Naive thymus-derived CD4-positive, alpha-beta T cell (primary cell): ENCODE measurements at places on chromosomes 12 and 14.

DNA sequence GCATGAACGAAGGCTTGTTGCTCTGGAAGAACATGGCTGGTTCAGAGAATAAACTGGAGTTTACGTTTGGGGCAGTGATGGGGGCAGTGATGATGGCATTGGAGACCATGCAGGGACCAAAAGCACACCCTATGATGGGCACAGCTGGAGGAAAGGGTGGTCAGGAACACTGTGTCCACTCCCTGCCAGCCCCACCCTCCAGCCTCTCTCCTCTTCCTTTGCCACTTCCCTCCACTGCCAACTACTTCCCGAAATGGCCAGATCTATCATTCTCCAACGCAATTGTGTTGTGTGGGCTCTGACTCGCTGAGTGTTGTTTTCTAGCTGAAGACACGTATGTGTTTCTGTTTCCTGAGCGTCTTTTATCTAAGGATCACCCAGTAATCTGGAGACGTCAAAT lies 39.3 kb upstream of the GSG1 start:
- DNase-seq = no peak

DNA sequence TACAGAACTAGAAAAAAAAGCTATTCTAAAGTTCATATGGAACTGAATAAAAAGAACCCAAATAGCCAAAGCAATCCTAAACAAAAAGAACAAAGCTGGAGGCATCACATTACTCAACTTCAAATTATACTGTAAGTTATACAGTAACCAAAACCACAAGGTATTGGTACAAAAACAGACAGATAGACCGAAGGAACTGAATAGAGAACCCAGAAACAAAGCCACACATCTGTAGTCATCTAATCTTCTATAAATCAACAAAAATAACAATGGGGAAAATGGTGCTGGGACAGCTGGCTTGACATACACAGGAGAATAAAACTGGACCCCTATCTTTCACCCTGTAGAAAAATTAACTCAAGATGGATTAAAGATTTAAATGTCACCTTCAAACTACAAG lies 38.1 kb upstream of the CMKLR1 start:
- DNase-seq = no peak

DNA sequence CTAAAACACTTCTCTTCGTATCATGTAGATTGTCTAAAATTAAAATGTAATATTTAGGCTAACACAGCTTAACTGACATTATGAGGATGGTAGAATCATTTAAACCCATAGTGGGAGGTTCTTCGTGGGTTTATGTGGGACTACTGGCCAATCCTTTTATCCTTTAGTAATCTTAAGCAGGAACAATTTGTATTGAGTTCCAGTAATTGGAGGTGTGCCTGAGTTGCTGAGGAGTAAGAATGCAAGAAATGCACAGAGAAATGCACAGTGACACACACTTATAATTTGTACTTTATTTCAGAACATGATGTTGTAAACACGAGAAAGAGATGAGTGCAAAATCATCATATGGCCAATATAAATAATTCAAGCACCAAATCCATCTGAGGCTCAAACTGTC lies 22.3 kb downstream of the OTOGL start:
- DNase-seq = no peak

DNA sequence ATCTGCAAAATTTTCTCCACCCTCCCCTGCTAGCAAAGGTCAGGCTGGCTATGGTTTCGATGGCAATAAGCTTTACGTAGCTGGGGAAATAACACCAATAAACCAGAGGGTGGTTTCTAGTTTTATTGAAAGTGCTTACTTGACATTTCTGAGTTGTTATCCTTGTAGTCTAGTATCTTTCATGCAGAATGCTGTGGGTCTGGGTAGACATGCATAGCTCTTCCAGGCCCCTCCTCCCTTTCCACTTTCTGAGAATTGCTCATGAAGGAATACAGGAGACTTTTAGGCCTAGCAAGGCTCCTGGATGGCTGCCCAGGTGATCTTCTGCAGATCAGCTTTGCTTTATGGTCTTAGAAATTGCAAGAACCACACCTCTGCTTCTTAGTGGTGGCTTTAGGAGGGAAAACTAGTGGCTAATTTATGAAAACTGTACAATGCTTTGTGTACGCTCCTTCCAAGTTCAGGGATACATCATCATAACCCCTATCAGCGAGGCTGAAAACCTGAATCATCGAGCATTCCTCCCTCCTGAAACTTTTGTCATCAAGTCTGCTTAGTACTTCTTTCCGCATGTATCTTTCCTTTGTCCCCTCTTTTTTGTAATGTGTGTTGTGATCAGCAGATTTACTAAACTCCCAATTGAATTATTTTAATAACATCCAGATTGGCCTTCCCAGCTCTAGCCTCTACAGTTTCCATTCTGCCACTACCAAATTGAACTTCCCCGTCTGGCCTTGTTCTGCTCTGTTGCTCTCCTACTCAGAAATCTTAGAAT lies 473.0 kb downstream of the RAD51B start:
- no peak for DNase-seq

DNA sequence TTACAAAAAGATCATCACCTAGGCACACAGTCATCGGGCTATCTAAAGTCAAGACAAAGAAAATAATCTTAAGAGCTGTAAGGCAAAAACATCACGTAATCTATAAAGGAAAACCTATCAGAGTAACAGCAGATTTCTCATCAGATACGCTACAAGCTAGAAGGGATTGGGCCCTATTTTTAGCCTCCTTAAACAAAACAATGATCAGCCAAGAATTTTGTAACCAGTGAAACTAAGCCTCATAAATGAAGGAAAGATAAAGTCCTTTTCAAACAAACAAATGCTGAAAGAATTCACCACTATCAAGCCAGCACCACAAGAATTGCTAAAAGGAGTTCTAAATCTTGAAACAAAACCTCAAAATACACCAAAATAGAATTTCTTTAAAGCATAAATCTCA lies 191.6 kb upstream of the BMP4 start:
- no peak for DNase-seq

DNA sequence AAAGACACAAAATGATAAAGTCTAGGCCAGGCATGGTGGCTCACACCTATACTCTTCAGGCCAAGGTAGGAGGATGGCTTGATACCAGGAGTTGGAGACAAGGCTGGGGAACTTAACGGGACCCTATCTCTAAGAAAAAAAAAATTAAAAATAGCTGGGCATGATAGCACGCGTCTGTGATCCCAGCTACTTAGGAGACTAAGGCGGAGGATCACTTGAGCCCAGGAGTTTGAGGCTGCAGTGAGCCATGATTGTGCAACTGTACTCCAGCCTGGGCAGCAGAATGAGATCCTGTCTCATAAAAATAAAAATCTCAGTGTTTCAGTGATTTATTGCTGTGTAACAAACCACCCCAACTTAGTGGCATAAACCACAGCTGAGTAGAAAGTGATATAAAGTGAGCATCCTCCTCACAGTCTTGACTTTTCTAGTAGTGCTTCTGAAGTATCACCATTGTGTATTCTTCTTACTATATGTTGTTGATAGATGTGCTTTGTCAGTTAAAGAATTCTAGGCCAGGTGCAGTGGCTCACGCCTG lies 10.6 kb upstream of the ATF1 start:
- no peak for DNase-seq

GRCh38 chr12:124779161-124780141 lies 84.2 kb downstream of the SCARB1 start:
- DNase-seq = no peak

DNA sequence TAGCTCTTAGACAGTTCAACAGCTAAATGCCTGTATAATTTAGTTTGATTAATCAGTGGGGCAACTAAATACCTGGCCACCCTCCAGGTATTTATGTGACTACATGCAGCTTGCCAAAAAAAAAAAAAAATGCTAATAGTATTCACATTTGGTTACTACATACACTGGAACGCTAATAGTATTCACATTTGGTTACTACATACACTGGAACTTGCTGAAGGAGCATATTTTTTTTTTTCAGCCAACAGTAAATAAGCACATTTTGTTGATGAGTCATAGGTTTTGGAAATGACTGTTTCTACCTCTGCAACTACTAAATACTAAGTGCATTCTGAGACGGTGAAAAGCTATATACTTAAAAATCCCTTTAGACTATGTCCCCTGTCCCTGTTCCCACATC lies 1172.3 kb downstream of the LRFN5 start:
- no peak for DNase-seq

DNA sequence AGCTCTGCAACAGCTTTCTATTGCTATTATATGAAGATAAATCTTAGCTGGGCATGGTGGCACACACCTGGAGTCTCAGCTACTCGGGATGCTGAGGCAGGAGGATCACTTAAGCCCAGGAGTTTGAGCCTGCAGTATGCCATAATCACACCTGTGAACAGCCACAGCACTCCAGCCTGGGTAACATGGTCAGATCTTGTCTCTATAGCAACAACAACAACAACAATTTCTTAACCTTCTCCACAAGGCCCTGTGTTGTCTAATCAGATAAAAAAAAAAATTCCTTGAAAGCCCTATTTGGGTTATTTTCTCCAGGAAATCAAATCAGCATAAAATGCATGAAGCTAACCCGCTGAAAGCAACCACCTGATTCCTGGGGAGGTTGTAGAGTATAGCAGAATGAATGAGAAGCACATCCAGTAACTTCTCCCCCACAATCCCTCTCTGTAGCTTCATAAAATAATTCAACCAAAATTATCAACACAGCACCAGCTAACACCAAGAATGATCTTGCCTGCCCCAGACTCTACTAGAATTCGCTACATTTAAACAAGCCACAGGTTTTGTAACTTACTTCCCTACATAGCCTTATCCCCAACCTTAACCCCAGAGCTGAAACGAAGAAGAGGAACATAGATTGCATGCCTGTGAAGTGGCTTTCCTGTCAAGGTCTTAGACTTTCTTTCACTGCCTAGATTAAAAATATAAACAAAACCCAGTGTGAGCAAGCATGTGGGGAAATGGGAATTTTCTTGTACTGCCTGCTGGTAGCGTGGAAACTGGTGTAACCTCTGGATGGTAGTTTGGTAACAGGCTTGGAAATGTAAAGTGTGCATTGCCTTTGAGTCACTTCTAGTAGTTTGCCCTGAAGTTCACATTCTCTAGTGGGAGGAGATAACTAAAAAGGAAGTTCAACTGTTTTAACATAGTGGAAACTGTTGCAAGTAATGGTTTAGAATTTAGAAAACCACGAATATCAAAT lies 6.0 kb upstream of the STK38L start:
- DNase-seq = peak; percentile 24

GRCh38 chr12:50550530-50551223 lies 45.9 kb downstream of the DIP2B start:
- no peak for DNase-seq

GRCh38 chr14:54189748-54190354 lies 207.0 kb upstream of the CDKN3 start:
- DNase-seq = no peak

- no peak for DNase-seq
Observed at GRCh38 chr14:75849300-75849895, 132.4 kb downstream of the TGFB3 start.

- no peak for DNase-seq
Observed at GRCh38 chr14:49297102-49297501, 289.1 kb downstream of the RPS29 start.

GRCh38 chr14:32491416-32492016 lies 162.4 kb downstream of the AKAP6 start:
- DNase-seq = no peak

DNA sequence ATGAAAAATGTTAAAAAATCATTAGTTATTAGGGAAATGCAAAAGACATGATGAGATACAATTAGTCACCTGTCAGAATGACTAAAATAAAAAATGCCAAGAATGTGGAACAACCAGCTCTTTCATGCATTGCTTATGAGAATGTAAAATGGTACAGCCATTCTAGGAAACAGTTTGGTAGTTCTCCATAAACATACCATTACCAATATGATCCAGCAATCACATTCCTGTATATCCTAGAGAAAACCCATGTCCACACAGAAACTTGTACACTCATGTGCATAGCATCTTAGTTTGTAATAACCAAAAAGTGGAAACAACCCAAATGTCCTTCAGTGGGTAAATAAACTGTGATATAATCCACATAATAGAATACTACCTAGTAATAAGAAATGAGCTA lies 245.7 kb downstream of the FUT8 start:
- no peak for DNase-seq

- DNase-seq = no peak
Observed at GRCh38 chr14:104507443-104507842, 72.1 kb upstream of the C14orf180 start.

DNA sequence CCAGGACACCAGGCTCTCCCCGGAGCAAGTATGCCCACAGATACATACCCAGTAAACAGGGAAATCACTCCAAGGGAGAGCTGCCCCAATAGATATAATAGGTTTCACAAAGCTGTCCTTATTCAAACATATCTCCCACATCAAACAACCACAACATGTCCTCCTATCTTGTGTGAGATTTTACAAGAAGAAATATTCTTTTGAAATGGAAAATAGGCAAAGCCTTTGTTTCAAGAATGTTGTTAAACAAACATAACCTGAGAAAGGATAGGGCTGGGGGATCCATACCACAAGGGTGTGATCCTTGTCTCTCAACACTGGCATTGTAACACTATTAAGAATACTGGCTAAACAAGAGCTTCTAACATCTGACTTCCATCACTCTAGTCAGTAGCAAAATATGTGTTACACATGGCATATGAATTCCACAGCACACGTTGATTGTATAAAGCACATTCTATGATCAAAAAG lies 32.9 kb downstream of the LGR5 start:
- DNase-seq = no peak

DNA sequence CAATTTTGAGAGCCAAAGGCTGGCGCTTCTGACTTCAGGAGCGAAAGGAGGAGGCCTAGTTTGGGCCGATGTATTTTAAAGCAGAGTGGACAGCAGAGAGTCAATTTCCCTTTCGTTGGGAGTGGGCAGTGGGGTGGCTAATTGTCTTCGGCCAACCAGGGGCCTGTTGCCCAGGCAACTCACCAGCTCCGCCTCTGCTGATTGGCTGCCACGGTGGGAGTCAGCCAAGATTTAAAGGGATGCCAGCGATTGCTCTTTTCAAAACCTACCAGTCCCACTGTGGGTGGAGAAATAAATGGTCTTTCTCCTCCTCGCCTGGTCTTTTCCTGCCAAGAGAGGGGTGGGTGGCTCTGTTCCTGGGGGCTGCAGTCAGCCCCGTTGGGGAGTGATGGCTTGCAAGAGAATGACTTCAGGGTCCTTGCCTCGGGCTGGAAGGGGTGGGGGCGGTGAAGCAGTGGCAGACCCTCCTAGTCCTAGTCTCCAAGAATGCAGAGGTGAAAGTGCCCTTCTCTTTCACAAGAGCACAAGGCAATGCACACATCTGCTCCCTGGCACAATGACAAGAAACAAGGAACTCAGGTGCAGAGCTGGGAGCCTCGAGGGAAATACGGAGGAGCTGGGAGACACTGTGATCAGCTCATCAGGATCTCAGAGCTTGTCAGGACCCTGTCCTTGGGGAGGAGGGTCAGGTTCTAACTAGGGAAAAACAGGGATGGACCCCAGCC lies 37.7 kb downstream of the RASAL1 start:
- no peak for DNase-seq
